NCI-H526 (cell line): ENCODE measurements at places on chromosomes 7 and 10.
A peak's percentile ranks its signal among the peaks of the same experiment; 100 is the strongest.

DNA sequence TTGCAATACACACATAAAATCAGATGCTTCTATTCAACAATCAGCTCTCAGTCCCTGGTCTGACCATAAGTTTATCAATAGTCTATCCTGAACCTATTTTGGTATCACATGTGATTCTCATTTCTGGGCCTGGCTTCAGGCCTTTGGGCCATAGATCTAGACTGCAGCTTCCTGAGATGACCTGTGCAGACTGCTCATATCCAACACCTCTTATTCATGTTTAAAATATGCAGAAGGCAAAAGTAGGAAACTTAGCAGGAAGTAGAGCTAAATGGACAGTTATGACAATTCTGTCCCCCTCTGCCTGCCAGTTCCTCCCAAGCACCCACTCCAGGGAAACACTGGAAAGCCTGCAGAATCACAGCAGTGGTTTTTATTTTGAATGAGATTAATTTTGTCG is 53.3 kb downstream of the C7orf25 start:
- no peak for DNase-seq

DNA sequence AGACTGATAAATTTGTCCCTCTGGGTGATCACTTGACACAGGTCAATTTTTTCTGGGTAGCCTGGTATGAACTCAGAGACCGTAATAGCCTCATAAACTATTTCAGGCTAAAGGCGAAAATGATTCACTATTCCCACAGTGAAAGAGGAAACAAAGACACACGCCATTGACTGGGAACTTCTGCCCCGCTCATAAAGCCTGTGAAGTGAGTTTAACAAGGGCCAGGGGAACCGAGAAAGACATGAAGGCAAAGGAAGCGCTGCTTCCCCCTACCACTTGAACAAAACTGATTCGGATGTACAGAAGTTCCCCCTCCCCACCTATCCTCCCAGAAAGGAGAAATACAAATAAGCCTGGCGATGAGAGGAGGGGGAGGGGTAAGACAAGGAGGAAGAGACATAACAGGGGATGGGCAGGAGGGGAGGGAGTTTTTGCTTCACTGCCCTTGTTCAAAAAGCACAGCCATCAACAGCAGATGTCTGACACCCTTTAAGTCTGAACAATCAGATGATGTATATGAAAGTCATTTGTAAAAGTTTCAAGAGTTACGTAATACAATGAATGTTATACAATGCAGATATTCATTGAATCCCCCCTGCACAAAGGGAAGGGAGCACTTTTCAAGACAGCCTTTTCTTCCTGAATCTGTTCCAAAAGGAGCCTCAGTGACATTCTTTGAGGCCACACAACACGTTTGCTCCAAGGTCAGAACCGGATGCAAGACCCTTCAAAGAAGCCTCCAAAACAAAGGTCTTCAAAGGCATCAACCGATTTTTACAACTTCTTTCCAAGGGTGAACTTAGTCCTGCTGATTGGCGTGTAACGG is 734 bp downstream of the ABCB4 start:
- peak; percentile 15 for DNase-seq

DNA sequence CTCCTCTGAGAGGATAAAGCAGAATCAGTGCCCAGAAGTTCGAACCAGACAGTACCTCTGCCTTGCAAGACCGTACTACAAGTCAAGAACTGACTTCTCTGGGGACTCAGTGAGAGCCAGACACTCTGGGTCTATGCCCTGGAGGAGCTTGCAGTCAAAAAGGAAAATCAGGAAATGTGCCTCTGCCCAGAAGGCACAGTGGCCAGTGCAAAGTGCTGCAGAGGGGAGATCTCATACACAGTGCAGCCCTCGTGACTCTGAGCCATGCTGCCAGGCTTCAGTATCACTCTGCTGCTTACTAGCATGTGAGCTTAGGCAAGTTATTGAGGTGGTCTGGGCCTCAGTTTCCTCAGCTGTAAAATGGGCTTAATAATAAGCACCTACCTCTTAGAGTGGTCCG is 144.0 kb upstream of the NPY start:
- no peak for DNase-seq

DNA sequence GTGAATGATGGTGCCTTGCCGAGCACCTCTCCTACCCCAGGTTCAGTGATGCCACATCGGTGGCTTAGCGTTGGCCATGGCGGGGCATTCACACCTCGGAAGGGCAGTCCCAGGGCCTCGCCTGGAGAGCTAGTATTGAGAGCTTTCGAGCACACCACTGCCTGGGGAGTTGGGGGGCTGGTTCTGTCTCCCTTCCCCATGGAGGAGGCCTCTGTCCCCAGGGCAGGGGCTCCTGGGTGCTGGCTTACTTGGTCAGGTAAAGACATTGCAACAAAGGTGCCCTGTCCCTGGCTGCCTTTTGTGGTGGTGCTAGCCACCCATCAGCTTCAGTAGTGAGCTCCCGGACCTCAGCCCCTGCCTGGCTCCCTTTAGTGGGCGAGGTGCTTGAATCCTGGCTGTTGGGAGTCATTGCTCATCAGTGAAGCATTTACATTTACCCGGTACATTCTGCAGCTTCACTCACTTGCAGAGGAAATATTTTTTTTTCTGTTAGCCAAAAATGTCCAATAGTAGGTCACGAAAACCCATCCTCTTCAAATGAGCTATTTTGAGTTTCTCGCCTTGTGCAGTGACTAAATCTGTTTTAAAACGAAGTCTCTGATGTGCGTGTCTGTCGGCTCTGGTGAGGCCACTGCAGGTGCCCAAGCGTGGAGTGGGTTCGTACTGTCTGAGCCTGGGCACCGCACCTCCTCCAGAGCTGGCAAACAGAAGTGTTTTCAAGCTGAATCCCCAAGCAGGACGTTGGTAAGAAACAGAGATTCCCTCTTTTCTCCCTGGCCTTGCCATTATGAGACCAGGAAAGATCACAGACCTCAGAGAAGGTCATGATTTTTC is 95.5 kb downstream of the INPP5A start:
- DNase-seq = no peak

DNA sequence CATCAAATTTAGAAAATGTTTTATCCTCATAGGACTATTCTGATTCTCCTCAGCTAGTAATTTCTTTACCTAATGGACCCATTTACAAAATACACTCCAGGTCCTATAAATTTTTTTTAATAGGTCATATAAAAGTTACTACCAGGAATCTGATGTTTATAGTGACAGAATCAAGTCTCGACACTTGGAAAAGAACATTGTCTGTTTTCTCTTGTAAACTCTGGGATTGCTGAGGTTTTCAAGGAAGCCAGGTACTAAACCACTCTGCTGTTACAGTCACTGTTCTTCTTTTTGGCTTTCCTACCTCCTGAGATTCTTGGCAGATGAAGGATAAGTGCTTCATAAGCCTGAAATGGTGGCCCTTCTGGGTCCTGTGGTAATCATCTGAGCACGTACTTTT is 493.1 kb downstream of the AUTS2 start:
- DNase-seq = no peak

DNA sequence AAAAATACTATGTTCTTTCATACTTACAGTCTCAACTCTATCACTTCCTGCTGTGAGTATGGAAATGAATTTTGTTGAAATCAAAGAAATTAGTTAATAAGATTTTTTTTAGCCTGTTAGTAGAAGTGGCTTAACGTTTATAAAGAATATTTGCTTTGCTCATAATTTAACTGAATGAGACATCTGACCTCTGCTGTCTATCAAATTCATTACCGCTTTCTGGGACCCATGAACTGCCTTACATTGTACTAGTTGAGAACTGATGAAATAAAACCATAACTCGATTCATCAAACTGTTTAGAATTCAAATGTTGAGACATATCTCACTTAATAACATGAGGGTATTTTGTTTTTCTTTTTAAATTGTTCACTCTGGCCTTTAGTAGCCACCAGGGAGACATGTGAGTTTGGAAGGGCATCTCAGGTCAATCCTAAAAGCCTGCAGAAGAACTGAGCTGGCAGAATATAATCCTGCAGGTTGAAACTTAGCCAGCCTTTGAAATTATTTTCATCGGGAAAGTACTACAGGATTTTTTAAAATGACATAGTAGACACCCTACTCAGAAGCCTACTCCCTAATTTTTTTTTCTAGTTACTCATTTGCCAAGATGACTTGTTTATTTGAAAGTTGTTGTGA is 78.7 kb downstream of the KIAA1217 start:
- no peak for DNase-seq

DNA sequence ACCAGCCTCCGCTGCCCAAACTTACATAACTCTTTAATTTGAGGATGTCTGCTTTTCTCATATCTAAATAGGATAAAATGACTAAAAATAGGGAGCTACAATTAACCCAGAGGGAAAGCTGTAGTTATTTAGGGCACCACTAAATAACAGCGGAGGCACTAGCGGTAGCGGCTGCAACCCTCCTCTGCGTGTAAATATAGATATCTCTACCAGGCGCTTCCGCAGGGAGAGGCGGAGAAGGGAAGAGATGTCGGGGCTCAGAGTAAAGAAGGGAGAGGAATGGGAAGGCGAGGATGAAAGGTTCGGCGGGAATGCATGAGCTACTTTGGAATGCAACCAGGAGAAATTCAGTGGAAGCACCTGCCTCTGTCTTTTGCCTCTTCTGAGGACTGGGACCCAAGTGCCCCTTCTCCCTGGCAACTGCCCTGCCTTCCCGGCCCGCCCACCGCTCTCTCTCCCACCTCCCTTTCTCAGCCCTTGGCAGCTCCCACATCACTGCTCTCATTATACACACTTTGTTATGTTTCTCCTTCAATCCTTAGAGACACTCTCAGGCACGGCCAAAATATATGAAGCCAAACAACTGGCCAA is 698.3 kb downstream of the PARD3 start:
- DNase-seq = no peak

- DNase-seq = no peak
Observed at GRCh38 chr7:67209256-67209655, 212.6 kb downstream of the TYW1 start.

- DNase-seq = peak; percentile 34
Observed at GRCh38 chr7:137816696-137817320, 30.0 kb downstream of the DGKI start.

DNA sequence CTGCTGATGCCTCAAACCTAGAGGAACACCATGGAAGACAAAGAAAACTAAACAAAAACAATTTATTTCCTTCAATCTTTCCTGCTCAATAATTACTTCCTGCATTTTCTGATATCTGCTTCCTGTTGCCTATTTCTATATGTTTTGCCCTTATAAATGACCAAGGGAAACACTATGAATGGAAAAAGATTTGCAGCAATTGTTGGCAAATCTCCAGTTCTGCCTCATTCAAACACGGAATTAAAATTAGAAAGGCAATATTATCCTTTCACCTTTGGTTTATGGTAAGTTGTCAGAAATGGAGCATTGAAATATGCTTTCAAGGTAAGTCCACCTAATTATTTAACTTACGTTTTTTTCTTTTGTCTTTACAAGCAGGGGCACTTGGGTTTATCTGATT is 552.2 kb upstream of the ANKRD30A start:
- no peak for DNase-seq

- DNase-seq = peak; percentile 9
Observed at GRCh38 chr10:29033311-29033940, 255.4 kb upstream of the LYZL1 start.
